ENCODE measurements at places on chromosomes 2 and 18.
A peak's percentile ranks its signal among the peaks of the same experiment; 100 is the strongest.

- H3K36me3 ChIP-seq = no peaks in the 10 kb centered on the region
- DNase-seq = peak; percentile 46
- no peaks in the 10 kb centered on the region for H3K27me3 ChIP-seq
- H3K4me3 ChIP-seq = no peak overlapping the region
- H3K4me1 ChIP-seq = no peaks in the 10 kb centered on the region
- H3K27ac ChIP-seq = no peak overlapping the region
Measured at GRCh38 chr2:3125761-3126130, 251.9 kb downstream of the EIPR1 start.

GRCh38 chr2:173884025-173884802, 81.0 kb downstream of the SP3 start:
- no peak overlapping the region for H3K27ac ChIP-seq
- H3K36me3 ChIP-seq = no peaks in the 10 kb centered on the region
- H3K27me3 ChIP-seq = no peaks in the 10 kb centered on the region
- no peak overlapping the region for H3K4me3 ChIP-seq
- no peaks in the 10 kb centered on the region for H3K4me1 ChIP-seq

DNA sequence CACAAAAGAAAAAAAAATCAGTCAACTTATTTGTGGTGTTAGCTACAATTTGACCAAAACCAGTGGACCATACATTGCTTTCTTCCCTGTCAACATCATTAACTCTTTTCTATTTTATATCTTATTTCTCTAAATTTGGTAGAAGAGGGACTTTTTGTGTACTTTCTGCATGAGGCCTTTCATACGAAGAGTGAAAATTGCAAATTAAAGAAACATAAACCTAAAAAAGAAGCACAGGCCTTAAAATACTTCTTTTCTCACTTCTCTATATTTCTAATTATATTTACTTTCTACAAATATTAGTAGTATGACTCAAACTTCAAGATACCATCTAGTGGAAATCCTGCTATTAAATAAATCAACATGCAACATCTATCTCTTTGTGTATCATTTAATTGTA, 1073.4 kb upstream of the ZEB2 start:
- no peaks in the 10 kb centered on the region for H3K36me3 ChIP-seq
- H3K27me3 ChIP-seq = no peaks in the 10 kb centered on the region
- no peak for DNase-seq
- no peaks in the 10 kb centered on the region for H3K4me1 ChIP-seq
- no peak overlapping the region for H3K27ac ChIP-seq

GRCh38 chr2:140308706-140309105, 1528.5 kb upstream of the NXPH2 start:
- DNase-seq = no peak
- H3K4me3 ChIP-seq = no peak overlapping the region
- no peaks in the 10 kb centered on the region for H3K27me3 ChIP-seq
- H3K36me3 ChIP-seq = no peaks in the 10 kb centered on the region
- H3K4me1 ChIP-seq = no peaks in the 10 kb centered on the region

- no peaks in the 10 kb centered on the region for H3K36me3 ChIP-seq
- no peak for DNase-seq
- H3K27me3 ChIP-seq = no peaks in the 10 kb centered on the region
- no peaks in the 10 kb centered on the region for H3K4me1 ChIP-seq
- no peak overlapping the region for H3K4me3 ChIP-seq
Measured at GRCh38 chr18:57925706-57926105, 118.3 kb upstream of the NEDD4L start.

GRCh38 chr2:169258045-169258601, 104.2 kb downstream of the LRP2 start:
- DNase-seq = no peak
- H3K27me3 ChIP-seq = no peaks in the 10 kb centered on the region
- no peaks in the 10 kb centered on the region for H3K36me3 ChIP-seq
- H3K27ac ChIP-seq = no peak overlapping the region
- H3K4me1 ChIP-seq = peaks cover 4% of the 10 kb centered on the region

DNA sequence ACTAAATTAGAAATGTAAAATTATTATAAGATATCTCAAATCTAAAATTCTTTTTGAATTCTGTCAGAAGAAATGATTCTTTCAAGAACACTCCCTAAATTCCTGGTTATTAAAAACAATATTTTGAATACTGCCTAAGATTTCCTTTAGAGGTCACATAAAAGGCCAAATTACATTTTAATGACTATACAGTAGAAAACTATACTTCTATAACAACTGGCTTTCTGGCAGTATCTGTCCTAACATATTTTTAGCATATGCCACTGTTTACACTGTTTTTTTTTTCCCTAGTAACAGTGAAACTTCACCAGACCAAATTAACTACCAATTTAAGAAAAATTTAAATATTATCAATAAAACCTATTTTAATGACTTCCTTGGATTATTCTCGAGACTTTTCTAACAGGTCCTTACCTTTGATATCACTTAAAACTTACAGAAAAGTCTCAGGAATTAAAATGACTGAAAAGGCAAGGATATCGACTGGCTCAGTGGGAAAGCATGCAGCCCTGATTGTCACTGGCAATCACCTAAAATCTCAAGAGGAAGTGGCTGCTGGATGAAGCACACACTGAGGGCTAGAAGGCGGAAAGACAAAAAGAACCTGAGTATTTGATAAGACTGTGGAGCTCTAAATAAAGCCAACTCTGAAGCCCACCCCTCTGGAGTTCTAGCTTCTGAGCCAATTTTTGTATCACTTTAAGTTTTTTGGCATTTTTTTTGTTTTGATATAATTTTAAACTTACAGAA, 59.6 kb downstream of the SPIRE1 start:
- peaks cover 21% of the 10 kb centered on the region for H3K4me1 ChIP-seq
- no peaks in the 10 kb centered on the region for H3K27me3 ChIP-seq
- H3K4me3 ChIP-seq = no peak overlapping the region
- peak overlapping the region; percentile 52 for H3K27ac ChIP-seq
- no peak for DNase-seq

GRCh38 chr2:193350509-193350908, 1155.8 kb upstream of the TMEFF2 start:
- no peak overlapping the region for H3K4me3 ChIP-seq
- no peaks in the 10 kb centered on the region for H3K27me3 ChIP-seq
- no peaks in the 10 kb centered on the region for H3K4me1 ChIP-seq

DNA sequence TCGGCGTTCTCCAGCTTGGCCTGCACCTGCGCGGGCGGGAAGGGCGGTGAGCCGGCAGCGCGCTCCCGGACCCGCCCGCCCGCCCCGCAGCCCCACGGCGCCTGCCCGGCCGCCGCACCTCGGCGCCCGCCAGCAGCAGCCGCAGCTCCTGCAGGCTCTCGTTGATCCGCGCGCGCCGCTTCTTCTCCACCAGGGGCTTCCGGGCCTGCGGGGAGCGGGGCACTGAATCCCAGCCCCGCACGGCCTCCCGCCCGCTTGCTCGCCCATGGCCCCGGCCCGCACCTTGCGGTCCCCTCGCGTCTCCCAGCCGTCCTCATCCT, 335 bp downstream of the HES6 start:
- peaks cover 8% of the 10 kb centered on the region for H3K27me3 ChIP-seq
- peak; percentile 74 for DNase-seq
- peaks cover 8% of the 10 kb centered on the region for H3K4me1 ChIP-seq
- H3K36me3 ChIP-seq = no peaks in the 10 kb centered on the region
- peak overlapping the region; percentile 61 for H3K4me3 ChIP-seq

DNA sequence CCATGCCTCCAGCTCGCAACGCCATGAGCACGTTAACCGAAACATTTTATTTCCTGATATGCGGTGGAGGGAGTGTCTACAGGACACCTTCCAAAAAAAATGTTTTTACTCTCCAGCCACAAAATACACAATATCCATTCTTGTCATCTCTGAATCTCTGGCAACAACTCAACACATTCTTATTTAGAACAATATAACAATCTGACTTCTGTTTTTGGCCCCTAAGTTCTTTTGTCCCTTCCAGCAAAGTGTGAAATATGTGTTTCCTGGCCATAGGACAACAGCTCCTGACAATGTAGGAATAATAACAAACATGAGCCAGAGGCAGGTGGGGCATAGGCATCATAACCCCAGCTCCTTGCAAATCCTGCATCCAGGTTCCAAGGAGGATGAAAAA, 163.0 kb downstream of the DDX1 start:
- no peaks in the 10 kb centered on the region for H3K36me3 ChIP-seq
- no peaks in the 10 kb centered on the region for H3K4me1 ChIP-seq
- no peak for DNase-seq

- no peak within 1 kb of the TSS for H3K4me3 ChIP-seq
- no peak within 1 kb of the TSS for H3K27ac ChIP-seq
- no peak for DNase-seq
- H3K27me3 ChIP-seq = no peaks in the 10 kb centered on the region
Measured at GRCh38 chr2:240868286-240869108, at the start of gene AGXT. Gene AGXT, plus strand, starts transcription at chr2:240868824. Its CDS starts 42 bp downstream, at chr2:240868866.

DNA sequence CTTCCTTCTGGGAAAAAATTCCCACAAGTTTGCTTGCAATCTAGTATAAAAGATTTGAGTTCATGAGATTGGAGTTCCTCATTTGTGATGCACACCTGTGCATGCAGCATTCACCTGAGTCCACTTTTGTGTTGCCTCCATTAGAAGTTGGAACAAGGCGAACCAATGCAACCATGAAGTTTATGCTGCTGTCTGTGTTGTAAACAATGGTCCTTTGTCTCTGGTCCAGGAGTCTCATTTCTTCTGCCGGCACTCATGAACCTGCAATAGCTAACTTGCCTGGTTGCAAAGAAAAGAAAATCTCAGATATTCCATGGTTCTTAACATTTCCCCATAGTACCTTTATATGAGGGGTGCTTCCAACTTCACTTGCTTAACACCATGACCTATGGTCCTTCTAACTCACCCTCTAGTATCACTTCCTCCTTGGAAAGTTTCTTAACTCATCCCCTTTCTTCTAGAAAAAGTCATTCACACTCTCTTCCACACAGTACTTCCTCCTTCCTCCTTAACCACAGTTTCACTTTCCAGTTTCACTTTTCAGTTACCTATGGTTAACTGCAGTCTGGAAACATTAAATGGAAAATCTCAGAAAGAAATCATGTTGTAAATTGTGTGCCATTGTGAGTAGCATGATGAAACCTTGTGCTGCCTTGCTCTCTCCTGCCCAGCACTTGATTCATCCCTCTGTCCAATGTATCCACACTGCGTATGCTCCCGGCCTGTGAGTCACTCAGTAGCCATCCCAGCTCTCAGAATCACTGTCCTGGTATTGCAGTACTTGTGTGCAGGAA, 128.8 kb upstream of the TRIB2 start:
- no peak for DNase-seq
- H3K4me3 ChIP-seq = no peak overlapping the region
- H3K27me3 ChIP-seq = no peaks in the 10 kb centered on the region
- peak overlapping the region; percentile 61 for H3K27ac ChIP-seq

GRCh38 chr2:13106302-13106701, 389.6 kb downstream of the TRIB2 start:
- no peaks in the 10 kb centered on the region for H3K36me3 ChIP-seq
- DNase-seq = no peak
- no peaks in the 10 kb centered on the region for H3K27me3 ChIP-seq
- H3K4me1 ChIP-seq = no peaks in the 10 kb centered on the region
- H3K27ac ChIP-seq = no peak overlapping the region

GRCh38 chr2:47064106-47064505, 91.0 kb downstream of the STPG4 start:
- no peak overlapping the region for H3K4me3 ChIP-seq
- H3K4me1 ChIP-seq = peaks cover 58% of the 10 kb centered on the region
- peaks cover 21% of the 10 kb centered on the region for H3K36me3 ChIP-seq
- H3K27ac ChIP-seq = no peak overlapping the region
- no peaks in the 10 kb centered on the region for H3K27me3 ChIP-seq

GRCh38 chr18:48660346-48661228, 121.8 kb downstream of the CTIF start:
- H3K36me3 ChIP-seq = no peaks in the 10 kb centered on the region
- H3K4me1 ChIP-seq = peaks cover 19% of the 10 kb centered on the region
- H3K27me3 ChIP-seq = no peaks in the 10 kb centered on the region
- DNase-seq = no peak

- no peak overlapping the region for H3K4me3 ChIP-seq
- H3K27ac ChIP-seq = no peak overlapping the region
- no peak for DNase-seq
- H3K27me3 ChIP-seq = no peaks in the 10 kb centered on the region
- no peaks in the 10 kb centered on the region for H3K36me3 ChIP-seq
- peaks cover 15% of the 10 kb centered on the region for H3K4me1 ChIP-seq
Measured at GRCh38 chr2:64799592-64800252, 146.0 kb upstream of the SERTAD2 start.

GRCh38 chr2:63699549-63699839, 110.7 kb downstream of the MDH1 start:
- H3K4me1 ChIP-seq = no peaks in the 10 kb centered on the region
- H3K27me3 ChIP-seq = no peaks in the 10 kb centered on the region
- no peak overlapping the region for H3K4me3 ChIP-seq
- H3K36me3 ChIP-seq = no peaks in the 10 kb centered on the region
- H3K27ac ChIP-seq = no peak overlapping the region
- no peak for DNase-seq

DNA sequence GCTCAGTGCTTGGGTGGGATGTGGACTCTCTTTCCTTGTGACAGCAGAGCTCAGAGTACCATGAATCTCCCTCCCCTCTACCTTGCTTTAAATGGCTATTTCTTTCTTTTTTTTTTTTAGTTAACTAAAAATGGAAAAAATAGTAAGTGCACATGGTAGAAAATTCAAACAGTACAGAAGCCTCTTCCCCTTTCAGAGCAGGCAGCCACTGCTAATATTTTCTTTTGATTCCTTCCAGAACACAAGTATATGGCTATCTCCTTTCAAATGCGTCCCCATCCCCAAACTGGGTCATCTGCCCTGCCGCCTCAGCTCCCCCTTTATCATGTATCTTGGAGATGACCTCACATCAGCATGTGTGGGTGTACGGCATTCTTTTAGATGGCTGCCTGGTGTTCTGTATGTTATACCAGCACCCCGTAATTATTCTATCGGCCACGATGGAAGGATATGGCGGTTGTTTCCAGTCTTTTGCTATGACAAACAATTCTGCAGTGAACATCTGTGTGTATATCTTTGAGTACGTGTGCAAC, 70.5 kb upstream of the DLX2 start:
- H3K36me3 ChIP-seq = no peaks in the 10 kb centered on the region
- DNase-seq = no peak
- H3K27me3 ChIP-seq = peaks cover 6% of the 10 kb centered on the region
- H3K4me3 ChIP-seq = peak overlapping the region; percentile 57
- no peak overlapping the region for H3K27ac ChIP-seq
- peaks cover 5% of the 10 kb centered on the region for H3K4me1 ChIP-seq

DNA sequence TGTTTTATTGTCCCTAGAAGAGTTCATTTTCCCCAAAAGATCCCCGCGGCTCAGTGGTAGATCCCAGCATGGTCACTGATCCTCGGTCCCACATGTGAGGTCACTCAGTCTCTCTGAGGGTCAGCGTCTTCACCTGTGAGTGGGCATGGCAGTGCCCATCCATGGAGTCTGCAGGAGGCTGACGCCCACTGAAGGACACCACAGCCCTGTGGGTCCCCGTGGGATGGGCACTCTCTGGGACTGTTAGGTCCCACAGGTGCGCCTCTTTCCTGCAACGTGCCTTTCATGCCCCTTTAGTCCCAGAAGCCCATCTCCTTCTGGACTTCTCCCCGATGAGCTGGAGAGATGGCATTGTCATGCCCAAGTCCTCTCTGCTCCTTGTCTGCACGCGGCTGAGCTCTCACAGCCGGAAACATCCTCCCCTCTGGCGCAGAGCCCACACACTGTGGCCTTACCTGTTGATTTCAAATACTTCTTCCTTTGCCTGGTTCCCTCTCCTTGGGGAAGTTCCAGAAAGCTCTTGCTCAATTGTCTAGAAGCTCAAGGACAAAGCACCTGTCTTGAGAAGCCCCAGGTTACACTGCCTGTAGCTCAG, 75.9 kb downstream of the PTGR3 start:
- no peak overlapping the region for H3K27ac ChIP-seq
- H3K36me3 ChIP-seq = no peaks in the 10 kb centered on the region
- H3K4me1 ChIP-seq = no peaks in the 10 kb centered on the region
- no peaks in the 10 kb centered on the region for H3K27me3 ChIP-seq

Data from upper lobe of right lung (tissue), 1 donor.